Epithelial cell of proximal tubule (primary cell): ENCODE measurements at places on chromosomes 12 and 14.

- no peak for DNase-seq
Measured at GRCh38 chr12:32901553-32901952, 5.0 kb upstream of the PKP2 start.

- DNase-seq = no peak
Measured at GRCh38 chr14:70415788-70416187, 1.1 kb downstream of the SYNJ2BP start.

- no peak for DNase-seq
Measured at GRCh38 chr12:115349711-115350110, 665.7 kb upstream of the TBX3 start.

- DNase-seq = no peak
Measured at GRCh38 chr12:63308671-63309070, 157.7 kb upstream of the AVPR1A start.

DNA sequence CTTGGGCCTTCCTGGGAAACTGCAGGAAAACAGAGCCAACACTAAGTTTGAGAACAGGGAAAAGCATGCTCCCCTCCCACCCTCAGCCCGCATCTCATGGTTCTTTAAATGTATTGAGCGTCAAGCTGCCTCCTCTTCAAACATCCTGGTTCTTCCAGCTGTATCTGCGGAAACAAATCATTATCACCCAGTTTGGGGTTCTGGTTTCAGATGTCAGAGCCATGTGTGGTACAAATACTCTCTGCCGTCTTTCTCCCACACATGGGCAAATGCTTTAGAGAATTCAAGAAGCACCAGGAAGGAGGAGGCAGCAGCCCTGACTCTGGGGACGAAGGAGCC lies 29.1 kb downstream of the JDP2 start:
- no peak for DNase-seq
